Common myeloid progenitor, CD34-positive (primary cell): ENCODE measurements at places on chromosomes 13 and 19.

DNA sequence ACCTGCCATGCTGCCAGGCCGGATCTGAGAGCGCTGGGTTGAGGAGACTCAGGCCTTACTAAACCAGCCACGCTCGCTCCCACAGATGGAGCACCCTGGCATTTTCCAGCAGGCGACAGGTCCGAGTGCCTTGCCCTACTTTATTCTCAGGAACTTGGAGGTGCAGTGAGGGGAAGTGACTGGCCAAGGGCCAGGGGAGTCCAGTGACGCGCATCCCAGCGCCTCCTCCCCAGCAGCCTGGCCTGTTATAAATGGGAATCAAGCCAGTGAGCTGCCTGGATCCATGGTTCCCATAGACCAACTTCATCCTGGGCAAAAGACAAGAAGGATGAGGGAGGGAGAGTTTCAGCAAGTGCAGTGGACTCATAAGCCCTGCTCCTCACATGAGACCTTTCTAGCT is 35.5 kb downstream of the TMED1 start:
- no peak overlapping the region for H3K27ac ChIP-seq
- H3K4me3 ChIP-seq, result no peak overlapping the region
- no peaks in the 10 kb centered on the region for H3K4me1 ChIP-seq
- no peak for DNase-seq
- H3K36me3 ChIP-seq, result peaks cover 23% of the 10 kb centered on the region

DNA sequence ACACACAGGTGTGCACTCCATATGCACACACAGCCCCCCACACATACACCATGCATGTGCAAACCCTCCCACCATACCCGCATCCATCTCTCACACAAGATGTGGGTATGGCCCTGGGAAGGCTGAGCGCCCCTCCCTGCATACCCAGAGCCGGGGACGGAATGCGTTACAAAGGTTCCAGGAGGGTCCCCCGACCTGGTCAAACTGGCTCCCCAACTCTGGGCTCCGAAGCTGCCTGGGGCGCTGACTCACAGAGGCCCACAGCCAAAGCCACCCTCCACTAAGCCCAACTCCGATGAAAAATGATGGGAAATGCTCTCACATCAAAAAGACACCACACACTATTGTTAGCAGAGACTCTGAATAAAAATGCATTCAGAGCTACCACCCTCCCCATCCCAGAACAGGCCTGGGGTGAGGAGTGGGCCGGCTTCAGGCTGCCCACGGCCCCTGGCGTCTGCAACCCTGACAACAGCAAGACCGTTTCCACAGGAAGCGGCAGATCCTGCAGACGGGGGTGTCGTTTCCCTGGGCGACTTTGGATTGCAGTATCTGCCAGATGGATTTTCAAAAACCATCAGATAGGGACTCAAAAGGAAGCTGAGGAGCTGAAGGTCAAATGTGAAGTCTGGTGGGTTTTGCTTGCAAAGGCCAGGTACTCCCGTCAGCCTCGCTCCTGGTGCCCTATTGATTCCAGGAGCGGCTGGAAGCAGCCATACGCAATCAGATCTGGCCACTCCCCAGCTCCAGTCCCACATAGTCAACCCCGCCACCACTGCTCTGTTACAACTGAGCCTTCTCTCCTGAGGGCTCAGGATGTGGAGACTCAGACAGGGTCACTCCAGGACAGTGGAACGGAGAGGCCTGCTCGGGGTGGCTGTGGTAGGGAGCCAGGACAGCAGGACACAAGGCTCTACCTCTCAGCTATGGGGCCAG is 14.3 kb downstream of the PEPD start:
- peaks cover 3% of the 10 kb centered on the region for H3K36me3 ChIP-seq
- DNase-seq, result no peak
- no peaks in the 10 kb centered on the region for H3K4me1 ChIP-seq
- H3K27ac ChIP-seq, result no peak overlapping the region

- H3K36me3 ChIP-seq, result no peaks in the 10 kb centered on the region
- no peak for DNase-seq
- no peaks in the 10 kb centered on the region for H3K27me3 ChIP-seq
- no peak overlapping the region for H3K27ac ChIP-seq
- H3K4me3 ChIP-seq, result no peak overlapping the region
- no peaks in the 10 kb centered on the region for H3K4me1 ChIP-seq
Observed at GRCh38 chr13:36709136-36709890, 35.5 kb downstream of the SERTM1 start.

- no peak overlapping the region for H3K27ac ChIP-seq
- H3K4me3 ChIP-seq, result no peak overlapping the region
- H3K27me3 ChIP-seq, result no peaks in the 10 kb centered on the region
- DNase-seq, result no peak
- no peaks in the 10 kb centered on the region for H3K4me1 ChIP-seq
Observed at GRCh38 chr13:43030548-43030947, 7.2 kb downstream of the DNAJC15 start.

GRCh38 chr13:39603424-39603947 is 493 bp upstream of the LHFPL6 start:
- H3K27ac ChIP-seq, result no peak overlapping the region
- peaks cover 8% of the 10 kb centered on the region for H3K4me1 ChIP-seq
- peaks cover 4% of the 10 kb centered on the region for H3K27me3 ChIP-seq
- no peak for DNase-seq
- no peaks in the 10 kb centered on the region for H3K36me3 ChIP-seq

- no peak overlapping the region for H3K27ac ChIP-seq
- H3K4me3 ChIP-seq, result no peak overlapping the region
- peaks cover 30% of the 10 kb centered on the region for H3K4me1 ChIP-seq
- no peak for DNase-seq
- H3K27me3 ChIP-seq, result no peaks in the 10 kb centered on the region
Observed at GRCh38 chr19:6886277-6886897, 992 bp upstream of the ADGRE1 start.

DNA sequence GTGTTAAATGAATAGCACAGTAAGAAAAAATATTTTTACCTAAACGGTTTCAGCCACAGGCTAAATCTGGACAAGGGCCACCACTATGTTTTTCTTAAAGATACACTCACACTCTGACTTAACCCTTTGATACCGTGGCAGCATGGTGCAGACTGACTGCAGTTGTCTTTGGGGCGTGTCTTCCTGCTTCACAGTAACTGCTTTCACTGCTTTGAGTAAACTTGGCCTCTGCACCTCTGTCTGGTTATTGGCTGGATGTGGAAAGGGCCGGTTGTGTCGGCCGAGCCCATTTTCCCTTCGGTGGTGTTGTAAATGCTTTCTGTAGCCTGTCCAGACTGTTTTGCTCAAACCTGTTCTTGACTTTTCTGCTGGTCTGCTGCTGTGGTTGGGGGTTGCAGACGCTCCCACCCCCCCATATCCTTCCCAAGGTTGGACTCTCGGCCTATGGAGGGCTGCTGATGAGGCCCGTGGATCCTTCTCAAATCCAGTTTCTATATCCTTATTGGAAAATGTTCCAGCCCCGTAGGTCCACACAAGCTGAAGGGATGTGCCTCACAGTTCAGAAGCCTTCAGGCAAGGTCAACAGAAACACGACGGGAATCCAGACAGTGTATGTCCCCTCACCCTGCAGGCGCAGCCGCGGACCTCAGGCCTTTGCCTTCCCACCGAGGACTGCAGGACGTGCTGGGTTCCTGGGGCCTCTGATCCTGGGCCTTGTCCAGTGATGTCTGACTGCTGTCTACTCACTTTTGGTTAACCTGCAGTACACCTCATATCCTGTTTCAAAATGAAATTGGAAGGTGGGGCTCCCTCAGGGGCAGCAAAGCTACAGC is 90.2 kb upstream of the RNF113B start:
- DNase-seq, result no peak
- no peaks in the 10 kb centered on the region for H3K27me3 ChIP-seq
- H3K27ac ChIP-seq, result no peak overlapping the region
- H3K36me3 ChIP-seq, result no peaks in the 10 kb centered on the region
- H3K4me1 ChIP-seq, result no peaks in the 10 kb centered on the region

- no peaks in the 10 kb centered on the region for H3K36me3 ChIP-seq
- no peak for DNase-seq
Observed at GRCh38 chr13:51823359-51823758, 19.4 kb upstream of the DHRS12 start.

DNA sequence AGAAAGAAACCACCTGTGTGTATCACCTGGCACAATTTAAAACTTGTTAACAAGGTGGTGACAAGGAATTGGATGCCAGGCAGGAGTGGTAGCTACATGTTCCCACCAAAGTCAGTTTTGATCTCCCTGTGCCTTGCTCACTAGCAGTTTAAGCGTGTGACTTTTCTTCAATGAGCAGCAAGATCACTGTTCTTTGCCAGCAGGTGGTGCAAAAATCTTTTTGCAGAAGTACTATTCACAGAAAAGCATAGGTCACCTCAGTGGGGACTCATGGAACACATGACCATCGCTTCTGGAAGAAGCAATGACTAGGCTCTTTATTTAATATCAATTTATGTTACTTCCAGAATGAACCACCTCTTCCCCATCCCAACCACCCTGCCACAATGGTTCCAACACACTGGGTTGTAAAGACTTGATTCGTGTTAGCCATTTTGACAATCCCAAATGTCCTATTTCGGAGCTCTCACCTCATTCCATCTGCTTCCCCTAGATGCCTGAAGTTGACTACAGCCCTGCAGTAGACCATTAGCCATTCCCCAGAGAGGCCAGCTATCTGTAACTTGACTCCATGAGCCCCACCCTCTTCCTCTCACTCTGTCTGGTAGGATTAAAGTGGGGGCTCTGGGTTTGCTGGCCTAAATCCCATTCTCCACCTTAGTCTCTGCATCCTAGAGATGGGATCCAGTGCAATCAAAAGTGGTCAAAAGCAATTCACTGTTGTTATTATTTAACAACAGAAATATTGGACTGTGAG is 59.1 kb upstream of the TNFRSF19 start:
- no peaks in the 10 kb centered on the region for H3K4me1 ChIP-seq
- H3K27me3 ChIP-seq, result peaks cover 11% of the 10 kb centered on the region
- no peak overlapping the region for H3K27ac ChIP-seq
- DNase-seq, result peak; percentile 82

DNA sequence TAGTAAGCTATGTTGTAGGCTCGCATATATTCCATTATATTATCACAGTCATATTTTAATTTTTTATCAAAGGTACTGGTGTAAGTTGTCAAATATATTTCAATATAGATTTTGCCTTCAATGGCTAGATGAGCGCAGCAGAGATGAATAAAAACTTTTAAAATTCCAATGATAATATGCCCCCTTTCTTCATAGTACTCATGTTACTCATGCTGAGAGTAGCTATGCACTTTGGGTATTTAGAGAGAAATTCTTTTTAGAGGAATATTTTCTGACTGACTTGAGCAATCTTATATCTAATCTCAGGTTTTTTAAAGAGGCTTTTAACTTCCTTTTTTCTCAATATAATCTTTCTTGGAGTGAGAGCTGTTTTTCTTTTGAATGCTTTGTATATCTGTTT is 11.4 kb downstream of the ZNF254 start:
- H3K27ac ChIP-seq, result no peak overlapping the region
- peaks cover 27% of the 10 kb centered on the region for H3K36me3 ChIP-seq
- H3K4me1 ChIP-seq, result no peaks in the 10 kb centered on the region
- H3K4me3 ChIP-seq, result no peak overlapping the region
- no peaks in the 10 kb centered on the region for H3K27me3 ChIP-seq

DNA sequence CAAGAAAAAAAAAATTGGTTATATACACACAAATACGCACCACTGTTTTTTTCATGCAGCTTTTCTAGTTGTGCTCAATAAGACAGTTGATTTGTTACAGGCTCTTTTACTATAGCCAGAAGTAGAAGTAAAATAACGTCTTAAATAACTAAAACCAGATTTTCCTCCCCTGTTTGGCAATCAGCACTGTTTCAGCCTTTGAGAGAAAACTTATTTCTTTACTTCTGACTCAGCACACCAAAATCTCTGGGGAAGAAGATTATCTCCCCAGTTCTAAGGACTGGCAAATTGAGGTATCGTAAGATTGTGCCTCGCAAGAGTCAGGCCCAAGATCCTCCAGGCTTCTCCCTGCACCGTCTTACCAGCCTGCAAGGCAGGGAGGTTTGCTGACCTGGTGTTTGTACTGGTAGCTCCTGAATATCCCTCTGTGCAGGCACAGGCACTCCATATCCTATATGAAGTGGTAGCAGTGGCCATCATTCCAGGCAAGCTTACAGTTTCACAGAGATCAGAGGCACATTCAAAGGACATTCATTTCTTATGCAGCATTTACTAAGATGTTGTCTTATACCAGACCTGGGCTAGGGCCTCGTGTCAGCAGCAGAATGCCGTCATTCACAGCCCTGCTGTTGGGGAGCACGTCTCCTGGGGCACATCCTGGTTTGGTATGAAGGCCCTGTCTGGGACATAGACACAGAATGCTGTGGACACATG is 268.2 kb downstream of the ZNF536 start:
- no peak overlapping the region for H3K27ac ChIP-seq
- H3K4me1 ChIP-seq, result no peaks in the 10 kb centered on the region
- no peak overlapping the region for H3K4me3 ChIP-seq

DNA sequence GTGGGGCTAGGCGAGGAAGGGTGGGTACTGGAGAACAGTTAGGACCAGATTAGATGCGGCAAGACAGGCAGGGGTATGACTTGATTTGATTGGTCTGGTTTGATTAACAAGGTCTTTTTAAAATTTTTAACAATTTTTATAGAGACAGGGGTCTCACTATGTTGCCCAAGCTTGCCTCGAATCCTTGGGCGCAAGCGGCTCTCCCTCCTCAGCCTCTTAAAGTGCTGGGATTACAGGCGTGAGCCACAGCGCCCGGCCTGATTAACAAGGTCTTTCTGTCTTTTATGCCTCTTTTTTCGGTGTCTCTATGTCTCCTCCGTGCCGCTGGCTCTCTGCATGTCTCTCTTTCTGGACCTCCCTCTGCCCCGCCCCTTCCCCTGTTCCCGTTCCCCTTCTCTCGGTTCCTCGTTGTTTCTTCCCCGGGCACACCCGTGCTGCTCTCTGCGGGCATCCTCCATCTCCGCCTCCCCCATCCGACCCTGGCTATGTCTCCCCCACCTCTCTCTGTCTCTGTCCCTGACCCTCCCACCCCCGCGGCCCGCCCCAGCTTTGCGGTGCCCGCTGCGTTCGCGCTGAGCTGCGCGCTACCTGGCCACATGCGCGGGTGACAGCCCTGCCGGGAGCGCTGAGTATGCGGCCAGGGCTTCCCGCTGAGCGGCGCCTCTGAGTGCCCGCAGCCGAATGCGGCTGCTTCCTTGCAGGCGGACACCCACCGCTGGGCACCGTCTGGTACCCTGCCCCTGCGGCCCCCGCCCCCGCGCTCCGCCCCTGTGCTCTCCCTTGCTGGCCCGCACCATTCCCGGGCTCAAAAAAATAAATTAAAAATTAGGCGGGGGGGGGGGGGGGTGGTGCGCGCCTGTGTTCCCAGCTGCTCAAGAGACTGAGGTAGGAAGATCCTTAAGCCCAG is 8.1 kb upstream of the SDHAF1 start:
- peak; percentile 49 for DNase-seq
- H3K36me3 ChIP-seq, result no peaks in the 10 kb centered on the region
- H3K27ac ChIP-seq, result no peak overlapping the region
- H3K4me3 ChIP-seq, result peak overlapping the region; percentile 74

GRCh38 chr19:41327576-41328156 is 17.7 kb downstream of the CCDC97 start:
- DNase-seq, result peak; percentile 91
- H3K4me3 ChIP-seq, result peak overlapping the region; percentile 52
- H3K27ac ChIP-seq, result no peak overlapping the region
- peaks cover 24% of the 10 kb centered on the region for H3K36me3 ChIP-seq

- H3K36me3 ChIP-seq, result no peaks in the 10 kb centered on the region
- H3K27ac ChIP-seq, result no peak overlapping the region
- no peaks in the 10 kb centered on the region for H3K4me1 ChIP-seq
- no peak overlapping the region for H3K4me3 ChIP-seq
- no peaks in the 10 kb centered on the region for H3K27me3 ChIP-seq
Observed at GRCh38 chr13:43431290-43431716, 355.5 kb downstream of the ENOX1 start.
